ENCODE measurements at places on chromosomes 2 and 18. TPM values are rescaled to one million over a fixed set of nuclear protein-coding genes. Genes with fewer than 3 reads are reported as not detected.
A peak's percentile ranks its signal among the peaks of the same experiment; 100 is the strongest.

The EPAS1 gene
- total RNA-seq, result not detected

- peak; percentile 67 for DNase-seq
Observed at GRCh38 chr2:165778653-165779451, 15.2 kb downstream of the GALNT3 start.

The PSTPIP2 gene
- not detected for total RNA-seq

The PDE1A gene
- 0.15 TPM for total RNA-seq

- DNase-seq, result no peak
Observed at GRCh38 chr2:55553321-55553720, 33.8 kb downstream of the CFAP36 start.

The DSG2 gene
- not detected for total RNA-seq

- DNase-seq, result no peak
Observed at GRCh38 chr2:100716581-100716980, 103.4 kb upstream of the NPAS2 start.

GRCh38 chr2:30691091-30691947, 115.9 kb downstream of the CAPN13 start:
- DNase-seq, result no peak

The UGT1A4 gene
- not detected for total RNA-seq

The TNFAIP6 gene
- not detected for total RNA-seq

All from Karpas-422 (cell line).